ENCODE measurements at places on chromosomes 4 and X.

DNA sequence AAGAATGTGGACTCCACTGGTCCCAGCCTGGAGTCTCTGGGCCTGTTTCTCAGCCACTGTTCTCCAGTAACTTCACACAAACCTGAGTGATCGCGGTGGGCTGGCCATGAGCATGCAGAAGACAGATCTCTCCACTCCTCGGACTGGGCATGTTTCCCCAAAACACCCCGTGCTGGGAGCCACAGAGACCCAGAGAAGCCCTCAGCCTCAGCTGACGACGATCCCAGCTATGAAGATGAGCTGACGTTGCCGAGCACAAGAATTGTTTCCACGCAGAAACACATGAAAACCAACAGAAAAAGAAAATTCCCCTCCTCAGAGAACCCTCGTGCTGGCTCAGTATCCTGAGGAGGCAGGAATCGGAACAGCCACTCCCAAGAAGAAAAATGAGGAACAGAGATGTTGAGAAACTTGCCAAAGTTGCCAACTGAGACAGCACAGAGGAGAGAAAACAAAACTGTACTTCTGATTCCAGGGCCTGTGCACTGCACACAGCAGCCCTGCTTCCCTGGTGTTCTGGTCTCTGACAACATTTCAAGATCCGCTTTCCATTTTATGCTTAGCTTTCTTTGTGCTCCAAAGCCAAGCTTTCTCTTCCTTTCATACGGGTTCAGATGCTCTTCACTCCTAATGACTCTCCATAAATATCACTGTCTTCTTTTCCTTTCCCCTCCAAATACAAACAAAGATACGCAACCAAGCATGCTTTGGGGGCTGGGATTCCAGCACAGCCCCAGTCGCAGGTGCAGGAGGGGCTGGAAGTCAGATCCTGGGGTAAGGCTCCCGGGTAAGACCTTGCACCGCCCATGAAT, 81.4 kb downstream of the IRF2 start:
- DNase-seq = no peak

DNA sequence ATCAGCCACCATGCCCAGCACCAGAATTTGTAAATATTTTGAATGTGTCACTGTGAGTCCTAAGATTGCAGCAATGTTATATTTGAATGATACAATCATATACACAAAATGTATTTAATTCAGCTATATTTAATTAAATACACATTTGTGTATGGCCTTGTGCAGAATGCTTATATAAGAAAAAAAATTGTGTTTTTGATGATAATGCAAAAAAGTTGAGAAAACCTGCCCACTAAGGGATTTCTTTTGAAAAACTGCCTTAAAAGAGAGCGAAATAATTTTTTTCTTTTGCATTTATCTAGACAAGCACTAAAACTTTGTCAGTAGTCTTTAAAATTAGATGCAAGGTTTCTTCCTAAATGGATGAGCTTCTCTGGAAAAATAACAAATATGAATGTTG, 68.1 kb upstream of the OTUD4 start:
- no peak for DNase-seq

GRCh38 chr4:164381859-164382258, 372.1 kb upstream of the SMIM31 start:
- no peak for DNase-seq

DNA sequence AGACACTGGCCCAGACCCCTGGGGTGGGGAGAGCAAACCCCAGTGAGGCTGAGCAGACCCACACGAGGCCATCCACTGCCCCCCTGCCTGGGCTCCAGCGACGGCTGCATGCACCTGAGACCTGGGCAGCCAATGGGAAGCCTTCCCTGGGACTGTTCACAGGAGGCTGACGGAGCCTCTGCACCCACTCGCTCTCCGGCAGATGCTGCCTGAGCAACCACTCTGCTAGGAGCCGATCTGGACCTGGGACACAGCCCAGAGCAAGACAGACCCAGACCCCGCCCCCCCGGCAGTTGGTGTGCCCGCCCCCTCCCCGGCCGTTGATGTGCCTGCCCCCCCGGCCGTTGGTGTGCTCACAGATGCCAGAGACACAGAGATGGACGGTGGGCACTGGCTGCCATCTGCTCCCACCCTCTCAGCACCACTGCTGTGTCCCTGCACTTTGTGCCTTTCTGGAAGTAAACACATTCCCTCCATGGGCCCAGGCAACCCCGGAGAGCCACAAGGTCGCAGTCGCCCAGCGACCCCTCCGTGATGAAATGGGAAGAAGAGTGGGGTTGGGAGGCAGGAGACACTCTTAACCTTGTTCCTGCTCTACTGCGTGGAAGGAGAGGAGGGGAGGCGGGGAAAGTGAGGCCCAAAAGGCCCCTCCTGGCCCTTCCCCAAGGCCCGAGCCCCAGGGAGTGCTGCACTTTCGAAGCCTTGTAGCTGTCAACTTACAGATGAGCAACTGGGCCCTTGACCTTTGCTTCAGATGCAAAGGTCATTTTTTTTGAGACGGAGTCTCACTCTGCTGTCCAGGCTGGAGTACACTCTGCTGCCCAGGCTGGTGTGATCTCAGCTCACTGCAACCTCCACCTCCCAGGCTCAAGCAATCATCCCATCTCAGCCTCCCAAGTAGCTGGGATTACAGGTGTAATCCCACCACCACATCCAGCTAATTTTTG, 62.0 kb downstream of the ZFYVE28 start:
- no peak for DNase-seq

DNA sequence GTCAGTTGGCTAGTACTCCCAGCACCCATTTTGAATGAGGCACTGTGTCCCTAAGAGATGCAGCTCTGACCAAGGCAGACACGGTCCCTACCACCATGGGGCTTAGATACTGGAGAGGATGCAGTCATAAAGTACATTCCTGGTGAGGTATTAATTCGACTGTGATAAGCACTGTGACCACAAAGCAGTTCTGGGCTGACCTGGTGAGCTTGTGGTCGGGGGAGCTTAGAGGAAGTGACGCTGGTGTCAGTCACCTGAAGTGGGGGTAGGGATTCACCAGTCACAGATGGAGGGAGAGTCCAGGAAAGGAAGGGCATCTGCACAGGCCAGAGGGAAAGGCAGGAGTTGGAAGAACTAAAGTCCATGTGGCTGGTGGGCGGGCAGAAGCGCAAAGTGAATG, 15.8 kb upstream of the CLTRN start:
- no peak for DNase-seq

DNA sequence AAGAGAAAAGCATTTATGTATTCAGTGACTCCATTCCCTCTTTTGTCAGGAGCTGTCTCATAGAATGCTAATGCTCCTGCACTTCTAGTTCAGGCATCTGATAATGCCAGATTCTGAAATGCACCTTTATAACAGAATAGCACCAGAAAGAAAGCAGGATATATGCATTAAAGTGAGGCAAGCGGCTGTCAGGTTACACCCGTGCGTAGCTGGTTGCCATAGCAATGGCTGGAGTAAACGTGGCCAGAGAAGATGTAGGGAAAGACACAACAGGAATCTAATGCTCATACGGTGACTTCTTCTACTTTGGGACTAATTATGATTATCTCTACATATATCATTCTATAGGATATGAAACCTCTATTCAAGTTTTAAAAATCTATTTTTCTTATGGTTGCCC, 5.9 kb downstream of the EMCN start:
- DNase-seq = no peak

- peak; percentile 9 for DNase-seq
Observed at GRCh38 chr4:114200026-114200425, 220.6 kb upstream of the ARSJ start.

DNA sequence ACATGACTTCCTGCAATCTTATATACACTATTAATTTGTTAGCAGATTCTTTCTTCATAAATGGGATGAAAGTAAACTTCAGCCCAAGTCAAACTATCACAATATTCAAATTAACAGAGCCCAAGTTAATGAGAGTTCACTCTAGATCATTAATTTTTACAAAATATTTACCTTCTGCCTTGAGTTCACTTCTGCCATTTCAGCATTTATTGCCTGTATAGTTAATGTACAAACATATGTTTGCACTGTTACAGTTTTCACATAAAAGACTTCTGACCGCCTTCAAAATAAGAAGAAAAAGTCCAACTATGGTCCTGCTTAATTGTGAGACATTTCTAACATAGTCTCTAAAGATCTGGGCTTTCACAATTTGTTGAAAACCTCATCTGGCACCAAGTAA, 46.9 kb downstream of the GPC3 start:
- DNase-seq = no peak

DNA sequence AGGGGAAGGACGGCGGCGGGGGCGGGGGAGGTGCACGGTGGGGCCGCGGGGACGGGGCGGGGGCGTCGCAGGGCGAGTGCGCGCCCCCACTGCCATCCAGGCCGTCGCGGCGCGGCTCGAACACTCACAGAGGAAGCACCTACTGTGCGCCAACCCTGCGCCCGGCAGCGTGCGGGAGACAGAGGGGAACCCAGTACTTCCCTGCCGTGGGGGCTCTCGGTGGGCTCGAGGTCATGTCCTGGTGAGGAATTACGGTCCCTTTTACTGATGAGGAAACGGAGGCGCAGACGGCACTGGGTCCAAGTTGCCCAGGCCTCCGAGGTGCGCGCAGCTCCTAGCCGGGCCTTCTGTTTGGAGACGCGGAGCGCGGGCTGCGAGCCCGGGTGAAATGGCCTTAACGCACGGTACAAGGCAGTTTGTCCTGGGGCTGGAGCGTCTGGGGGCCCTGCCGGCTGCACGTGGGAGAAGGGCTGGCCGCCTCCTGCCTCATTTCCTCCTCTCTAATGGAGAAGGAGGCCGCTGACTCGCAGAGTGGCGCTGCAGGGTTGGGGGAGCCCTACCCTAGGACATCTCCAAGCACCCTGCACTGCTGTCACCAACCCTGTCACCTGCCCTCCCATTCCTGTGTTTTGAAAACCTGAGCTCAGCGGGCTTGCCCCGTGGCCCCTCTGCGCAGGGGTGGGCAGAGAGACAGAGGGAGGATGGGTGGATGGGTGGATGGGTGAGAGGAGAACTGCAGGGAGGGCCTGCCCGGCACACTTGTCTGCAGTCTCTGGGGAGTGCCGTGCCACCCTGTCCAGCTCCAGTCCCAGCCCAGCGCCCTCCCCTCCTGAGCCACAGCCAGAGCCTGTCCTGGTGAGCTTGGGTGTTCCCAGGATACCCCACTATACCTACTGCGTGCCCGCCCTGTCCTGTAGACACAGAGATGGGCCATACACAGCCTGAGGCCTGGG, 106.0 kb downstream of the ADRA2C start:
- no peak for DNase-seq

GRCh38 chrX:97594646-97595224, 711.0 kb downstream of the RPA4 start:
- DNase-seq = no peak

- no peak for DNase-seq
Observed at GRCh38 chr4:155624478-155624877, 42.2 kb upstream of the GUCY1A1 start.

DNA sequence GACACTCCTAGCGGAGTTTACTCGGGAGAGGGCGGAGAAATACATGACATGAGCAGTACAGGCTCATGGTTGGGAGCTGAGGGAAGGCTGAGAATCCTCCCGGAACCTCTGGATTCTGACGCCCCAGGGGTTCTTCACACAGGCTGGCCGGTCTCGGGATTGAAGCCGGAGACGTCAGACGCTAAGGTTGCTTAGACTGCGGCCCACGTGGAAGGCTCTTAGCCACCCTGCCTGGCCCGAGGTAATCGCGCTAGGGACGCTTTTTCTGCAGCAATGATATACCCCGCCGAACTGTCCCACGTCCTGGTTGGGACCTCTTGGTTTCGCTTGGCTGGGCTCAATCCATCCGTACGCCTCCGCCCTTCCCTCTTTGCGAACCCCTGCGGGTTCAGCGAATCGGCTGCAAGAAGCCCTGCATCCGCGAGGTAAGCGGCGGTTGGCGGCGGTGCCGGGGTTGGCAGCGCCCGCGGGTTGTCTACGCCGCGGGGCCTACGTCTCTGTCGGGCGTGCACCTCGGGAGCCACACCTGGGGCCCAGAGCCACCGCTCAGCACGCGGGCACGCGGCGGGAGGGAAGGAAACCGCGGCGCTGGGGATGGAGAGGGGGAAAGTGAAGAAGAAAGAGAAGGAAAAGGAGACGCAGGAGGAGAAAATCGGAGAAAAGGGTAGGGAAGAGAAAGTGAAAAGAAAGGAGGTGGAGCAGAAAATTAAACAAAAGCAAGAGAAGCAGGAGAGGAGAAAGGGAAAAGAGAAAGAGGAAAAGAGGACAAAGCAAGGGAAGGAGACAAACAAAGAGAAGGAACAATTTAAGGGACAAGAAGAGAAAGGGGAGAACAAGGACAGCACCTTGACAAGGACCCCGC, at the start of gene ARL9:
Gene ARL9, plus strand, starts transcription at position 523 of the 862 bp plus-strand sequence. Its CDS starts 72 bp downstream, at position 595.
- DNase-seq = no peak

DNA sequence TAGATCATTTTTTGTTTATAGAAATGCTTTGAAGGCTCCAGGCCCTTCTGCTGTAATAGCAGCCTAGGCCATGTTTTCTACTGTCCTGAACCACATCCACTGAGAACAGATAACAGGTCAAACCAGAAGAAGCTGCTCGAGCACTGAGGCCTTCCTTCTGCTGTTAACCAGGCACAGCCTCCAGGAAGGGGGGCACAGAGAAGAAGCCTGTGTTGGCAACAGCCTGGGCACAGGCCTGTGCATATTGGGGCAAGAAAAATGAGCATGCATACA, 37.4 kb upstream of the PDK3 start:
- DNase-seq = no peak

DNA sequence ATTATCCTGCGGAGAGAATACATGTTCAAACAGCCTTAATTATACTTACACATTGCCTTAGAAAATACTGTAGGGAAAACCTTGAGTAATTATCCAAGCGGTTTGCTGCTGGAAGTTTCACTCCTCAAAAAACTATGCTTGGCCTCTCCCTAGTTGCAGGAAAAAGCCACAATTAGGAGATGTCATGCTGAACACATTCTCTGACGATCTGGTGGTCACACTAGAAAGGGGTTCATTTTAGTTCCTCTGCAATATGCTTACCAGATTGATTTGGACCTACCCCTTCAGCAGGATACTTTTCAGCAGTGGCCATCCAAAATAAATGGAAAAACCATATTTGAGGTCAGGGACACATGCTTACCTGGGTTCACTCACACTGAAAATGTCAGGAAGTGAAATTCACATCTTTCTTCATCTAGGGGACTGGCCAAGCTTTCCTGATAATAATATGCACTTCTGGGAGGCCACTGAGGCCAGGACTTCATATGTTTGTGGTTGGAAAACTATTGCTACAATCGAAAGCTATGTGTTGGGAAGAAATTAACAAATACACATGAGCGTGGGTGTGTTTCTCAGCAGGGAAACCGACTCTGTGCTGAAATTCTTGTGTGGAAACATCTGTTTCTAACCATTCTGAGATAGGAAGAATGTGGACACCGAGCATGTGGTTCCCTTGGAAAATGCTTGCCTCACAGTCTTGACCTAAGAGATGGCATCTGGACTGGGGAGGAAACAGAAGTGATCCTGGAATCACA, 68.8 kb downstream of the ATXN3L start:
- no peak for DNase-seq

DNA sequence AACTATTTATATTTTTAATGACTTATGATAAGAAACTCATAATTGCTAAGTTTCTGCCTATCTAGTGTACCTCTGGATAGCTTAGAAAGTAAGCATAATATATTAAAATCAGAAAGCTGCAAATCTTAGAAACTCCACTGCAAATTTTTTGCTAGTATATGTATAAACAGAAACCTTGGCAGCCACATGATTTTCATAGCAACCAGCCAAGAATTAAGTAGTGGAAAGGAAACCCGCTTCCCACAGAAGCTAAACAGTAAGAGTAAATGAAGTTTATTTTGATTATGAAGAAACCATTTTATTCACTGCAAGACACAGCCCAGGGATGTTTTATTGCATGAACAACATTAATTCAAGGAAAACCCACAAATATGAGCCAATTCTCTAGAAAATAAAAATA, 872.5 kb upstream of the ADGRL3 start:
- no peak for DNase-seq

GRCh38 chrX:70720721-70721120, 187.8 kb downstream of the TEX11 start:
- no peak for DNase-seq

- DNase-seq = peak; percentile 47
Observed at GRCh38 chr4:40395908-40396793, 61.0 kb downstream of the CHRNA9 start.
